Left lung (tissue), 14 donors: ENCODE measurements at places on chromosomes 5 and 9.

- DNase-seq, result no peak
Measured at GRCh38 chr9:112125951-112126388, 49.1 kb downstream of the SUSD1 start.

DNA sequence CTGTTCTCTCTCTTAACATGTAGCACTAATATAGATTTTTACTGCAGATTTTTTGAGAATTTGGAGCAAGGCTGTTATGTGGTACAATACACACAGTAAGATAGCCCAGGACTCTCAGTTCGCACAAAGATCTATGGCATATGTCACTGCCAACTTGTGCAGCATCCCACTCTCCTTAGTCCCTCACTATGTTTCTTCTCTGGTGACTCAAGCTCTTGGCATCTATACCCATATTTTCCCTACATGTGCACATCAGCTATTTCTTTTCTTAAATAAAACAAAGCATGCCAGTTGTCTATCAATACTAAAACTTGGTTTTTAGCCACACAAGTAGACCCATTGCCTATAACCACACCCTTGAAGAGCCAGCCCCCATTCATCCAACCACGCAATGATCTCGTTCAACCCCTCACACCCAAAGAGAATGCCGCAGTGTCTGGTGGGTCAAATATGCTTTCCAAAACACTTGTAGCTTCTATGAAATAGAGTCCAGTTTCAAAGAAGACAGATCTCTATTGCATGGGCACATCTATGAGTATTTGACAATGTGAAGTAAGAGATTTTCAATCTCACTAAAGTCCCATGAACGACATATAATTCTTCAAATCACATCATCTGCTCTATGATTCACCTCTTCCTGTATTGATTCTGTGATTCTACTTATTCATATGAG lies 18.2 kb upstream of the IL7R start:
- no peak for DNase-seq

- no peak for DNase-seq
Measured at GRCh38 chr5:130135506-130135905, 231.2 kb downstream of the CHSY3 start.

- no peak for DNase-seq
Measured at GRCh38 chr5:171969288-171969880, 37.1 kb downstream of the FBXW11 start.

- no peak for DNase-seq
Measured at GRCh38 chr9:121890746-121891145, 202.4 kb downstream of the TTLL11 start.

- no peak for DNase-seq
Measured at GRCh38 chr9:69532396-69532795, 139.8 kb downstream of the APBA1 start.

GRCh38 chr9:136022731-136023409 lies 61.7 kb upstream of the UBAC1 start:
- no peak for DNase-seq

- no peak for DNase-seq
Measured at GRCh38 chr5:53782620-53783019, 222.2 kb downstream of the NDUFS4 start.

DNA sequence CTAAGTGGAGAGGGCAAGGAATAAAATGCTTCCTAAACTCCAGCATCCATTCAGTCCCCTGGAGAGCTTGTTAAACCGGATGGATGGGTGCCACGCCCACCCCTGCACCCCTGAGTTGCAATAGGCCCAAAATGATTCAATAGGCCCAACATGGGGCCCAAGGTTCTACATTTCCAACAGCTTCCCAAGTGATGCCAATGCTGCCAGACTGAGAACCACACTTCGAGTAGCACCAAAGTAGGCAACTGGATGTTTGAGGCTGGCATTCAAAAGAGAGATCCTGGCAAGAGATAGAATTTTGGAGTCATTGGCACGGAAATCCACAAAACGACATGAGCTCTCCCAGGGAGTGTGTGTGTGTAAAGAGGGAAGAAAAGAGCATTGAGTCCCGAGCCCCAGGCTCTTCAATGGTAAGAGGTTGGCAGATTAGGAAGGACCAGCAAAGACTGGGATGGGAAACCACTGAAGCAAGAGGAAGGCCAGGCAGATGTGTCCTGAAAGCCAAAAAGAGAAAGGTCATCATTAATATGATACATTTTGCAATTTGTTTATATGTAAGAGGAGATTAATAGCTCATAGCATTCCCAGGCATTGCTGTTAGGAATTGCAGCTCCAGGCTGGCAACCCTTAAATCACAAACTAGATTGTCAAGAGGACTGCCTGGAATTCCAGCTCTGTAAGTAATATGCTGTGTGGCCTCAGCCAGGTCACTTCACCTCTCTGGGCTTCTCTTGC lies 130.6 kb downstream of the KCNIP1 start:
- no peak for DNase-seq

GRCh38 chr9:123322273-123323195 lies 33.5 kb upstream of the CRB2 start:
- DNase-seq, result no peak

- DNase-seq, result no peak
Measured at GRCh38 chr9:136311051-136312008, 7.4 kb upstream of the CCDC187 start.

- peak; percentile 85 for DNase-seq
Measured at GRCh38 chr5:123359454-123360200, 63.6 kb downstream of the CEP120 start.

DNA sequence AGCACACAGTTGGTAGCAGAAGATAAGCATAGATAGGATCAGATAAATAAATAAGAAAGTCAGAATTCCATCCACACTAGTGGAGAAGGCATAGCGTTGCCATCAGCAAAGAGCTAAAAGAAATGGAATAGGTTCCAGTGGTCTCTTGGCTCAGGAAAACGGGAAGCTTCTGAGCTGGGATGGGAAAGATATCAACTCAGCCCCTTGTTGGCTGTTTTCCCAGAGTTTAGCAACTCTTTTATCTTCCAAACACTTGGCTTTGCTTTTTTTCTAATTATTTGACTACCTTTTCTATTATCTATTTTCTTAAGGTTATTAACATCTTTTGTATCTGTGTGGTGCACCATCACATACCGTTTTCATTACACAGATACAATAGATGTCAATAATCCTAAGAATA lies 445.7 kb upstream of the TRPC7 start:
- DNase-seq, result no peak

DNA sequence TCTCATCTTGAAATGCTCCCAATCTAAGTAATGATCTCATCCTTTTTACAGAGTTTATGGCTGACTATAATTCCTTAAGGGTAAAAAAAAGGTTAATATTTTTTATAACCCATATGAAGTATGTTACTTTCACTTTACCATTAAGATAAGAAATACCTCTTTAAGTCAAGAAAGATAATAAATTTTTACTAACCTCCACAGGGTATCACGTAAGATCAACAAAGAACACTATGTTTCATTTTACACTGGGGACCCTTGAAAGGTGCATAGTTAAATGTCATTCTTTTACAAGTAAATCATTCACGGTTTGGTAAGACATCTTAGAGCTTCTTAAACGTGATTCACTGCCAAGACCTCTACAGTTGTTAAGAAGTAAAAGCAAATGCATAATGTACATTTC lies 472.7 kb upstream of the CDH9 start:
- no peak for DNase-seq

GRCh38 chr9:114172981-114173833 lies 17.9 kb downstream of the COL27A1 start:
- DNase-seq, result no peak

DNA sequence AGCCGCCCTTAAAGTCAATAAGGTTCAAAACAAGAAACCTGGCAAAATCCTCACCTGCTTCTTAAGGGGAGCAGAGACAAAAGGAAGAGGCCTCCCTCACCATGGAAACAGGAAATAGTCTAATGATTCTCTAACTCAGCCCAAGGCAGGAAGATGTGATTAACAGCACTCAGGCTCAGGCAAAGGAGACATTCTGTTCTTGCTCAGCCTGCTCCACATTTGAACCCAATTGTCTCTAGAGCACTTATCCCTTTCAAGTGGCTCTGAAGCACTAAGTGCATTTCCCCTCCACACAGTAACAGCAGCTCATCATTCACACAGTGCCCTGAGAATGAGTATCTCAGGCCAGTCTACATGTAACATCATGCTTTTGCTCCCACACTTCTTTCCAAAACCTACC lies 72.3 kb downstream of the NIPSNAP3B start:
- no peak for DNase-seq

GRCh38 chr5:54528633-54529209 lies 11.2 kb downstream of the SNX18 start:
- DNase-seq, result no peak

- DNase-seq, result no peak
Measured at GRCh38 chr9:31629292-31629691, 755.2 kb upstream of the ACO1 start.

- DNase-seq, result no peak
Measured at GRCh38 chr5:28880936-28881335, 1842.5 kb upstream of the CDH9 start.

DNA sequence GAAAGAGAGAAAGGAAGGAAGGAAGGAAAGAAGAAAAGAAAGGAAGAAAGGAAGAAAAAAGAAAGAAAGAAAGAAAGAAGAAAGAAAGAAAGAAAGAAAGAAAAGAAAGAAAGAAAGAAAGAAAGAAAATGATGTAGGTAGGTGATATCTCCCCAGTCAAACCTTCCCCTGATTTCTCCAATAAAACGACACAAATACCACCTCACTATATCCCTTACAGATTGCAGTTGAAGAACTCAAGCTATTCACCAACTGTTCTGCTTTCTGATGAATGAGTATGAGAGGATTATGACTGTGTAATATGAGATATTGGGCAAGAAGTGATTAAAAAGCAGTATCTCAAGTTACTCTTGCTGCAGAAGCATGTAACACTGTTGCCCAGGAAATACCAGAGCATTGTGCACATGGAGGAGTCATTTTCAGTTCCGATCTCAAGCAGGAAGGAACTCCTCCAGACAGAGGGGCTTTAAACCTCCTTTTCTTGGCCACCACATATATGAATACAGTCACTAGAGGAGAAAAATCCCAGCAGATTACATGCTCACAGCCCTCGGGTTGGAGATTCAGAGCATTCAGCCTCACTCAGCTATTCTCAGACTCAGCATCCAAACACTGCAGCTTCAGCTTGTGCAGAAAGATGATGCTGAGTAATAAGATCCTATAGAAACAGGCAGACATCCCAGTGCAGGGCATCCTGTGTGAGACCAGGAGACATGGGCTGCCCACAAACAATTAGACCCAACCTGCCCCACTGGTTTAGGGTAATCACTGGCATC lies 61.4 kb downstream of the UGCG start:
- DNase-seq, result no peak

DNA sequence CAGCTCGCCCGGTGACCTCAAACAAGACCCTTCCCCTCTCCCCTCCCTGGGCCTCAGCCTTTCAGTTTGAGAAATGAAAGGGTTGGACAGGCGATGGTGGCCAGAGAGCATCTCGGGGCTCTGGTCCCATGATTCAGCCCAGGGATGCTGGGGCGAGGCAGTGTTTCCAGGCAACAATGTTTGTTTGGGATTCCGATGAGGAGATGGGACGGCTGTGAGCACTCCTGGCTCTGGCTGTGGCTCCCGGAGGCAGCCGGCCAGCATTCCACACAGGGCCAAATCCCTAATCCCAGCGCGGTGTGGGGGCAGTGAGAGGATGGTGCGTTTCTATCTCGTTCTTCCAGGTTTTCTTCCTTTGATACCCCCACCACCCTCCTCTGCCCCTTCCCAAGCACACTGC lies 66.0 kb downstream of the HMCN2 start:
- no peak for DNase-seq
